Fibroblast of skin of abdomen (primary cell): ENCODE measurements at places on chromosomes 12 and 14.

GRCh38 chr12:109983432-109984142, 12.6 kb downstream of the GIT2 start:
- DNase-seq, result no peak

- DNase-seq, result no peak
Measured at GRCh38 chr14:100059438-100059781, 5.8 kb upstream of the EVL start.

DNA sequence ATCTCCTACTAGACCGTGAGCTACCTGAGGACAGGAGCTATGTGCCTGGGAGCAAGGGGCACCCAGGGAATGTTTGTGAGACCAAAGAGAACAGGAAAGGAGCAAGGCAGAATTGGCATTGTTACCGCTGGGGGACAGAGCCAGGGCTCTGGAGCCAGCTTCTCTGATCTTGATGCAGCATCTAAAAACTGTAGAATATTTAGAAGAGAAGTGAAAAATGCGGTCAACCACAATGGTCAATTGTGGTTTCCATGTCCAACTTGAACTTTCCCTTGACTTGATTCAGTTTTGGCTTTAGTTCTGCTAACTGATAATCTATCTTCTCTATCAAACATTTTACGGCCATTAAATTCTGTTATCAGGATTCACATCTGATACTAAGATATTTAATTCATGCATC, 201.2 kb downstream of the ANO4 start:
- DNase-seq, result no peak

DNA sequence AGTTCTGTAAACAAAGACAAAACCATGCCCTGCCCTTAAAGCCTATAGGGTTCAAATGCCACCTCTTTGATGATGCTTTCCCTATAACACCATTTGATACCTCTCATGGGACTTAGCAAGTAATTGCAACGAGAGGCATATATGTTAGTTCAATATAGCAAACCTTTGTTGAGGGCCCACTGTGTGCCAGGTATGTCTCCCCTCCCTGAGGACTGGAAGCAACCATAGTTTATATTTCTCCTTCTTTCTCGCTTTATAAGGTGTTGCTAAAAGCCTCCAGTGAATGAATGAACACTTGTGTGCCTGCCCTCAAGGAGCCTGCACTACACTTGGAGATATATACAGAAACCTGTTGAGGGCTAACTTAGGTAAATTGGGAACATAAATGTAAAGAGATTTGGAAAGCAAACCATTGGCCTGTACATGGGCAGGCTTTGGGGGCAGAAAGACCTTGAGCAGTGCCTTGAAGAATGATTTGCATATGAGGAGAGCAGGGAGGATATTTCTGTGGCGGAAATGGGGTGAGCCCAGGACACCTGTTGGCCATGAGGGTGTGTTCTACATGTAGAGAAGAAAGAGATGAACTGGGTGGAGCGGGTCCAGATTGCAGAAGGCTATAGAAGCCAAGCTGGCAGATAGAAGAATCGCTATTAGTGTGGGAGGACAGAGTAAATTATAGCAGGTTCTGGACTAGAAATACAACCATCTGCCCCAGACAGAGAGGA, 1.8 kb upstream of the CKAP4 start:
- DNase-seq, result no peak

DNA sequence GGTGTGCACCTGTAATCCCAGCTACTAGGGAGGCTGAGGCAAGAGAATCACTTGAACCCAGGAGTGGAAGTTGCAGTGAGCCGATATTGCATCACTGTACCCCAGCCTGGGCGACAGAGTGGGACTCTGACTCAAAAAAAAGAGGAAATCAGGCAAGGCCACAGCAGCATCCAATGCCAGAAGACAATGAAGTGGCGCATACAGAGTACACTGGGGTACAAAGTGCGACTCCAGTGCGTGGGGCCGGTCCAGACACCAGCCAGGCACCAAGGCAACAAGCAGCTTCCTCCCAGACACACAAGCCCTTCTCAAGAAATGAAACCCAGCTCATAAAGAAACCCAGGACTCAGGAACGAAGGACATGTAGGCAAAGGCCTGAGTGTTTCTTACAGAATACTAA, 28.2 kb downstream of the TTC7B start:
- DNase-seq, result no peak

GRCh38 chr12:124913474-124914391, 717 bp downstream of the UBC start:
- peak; percentile 67 for DNase-seq

DNA sequence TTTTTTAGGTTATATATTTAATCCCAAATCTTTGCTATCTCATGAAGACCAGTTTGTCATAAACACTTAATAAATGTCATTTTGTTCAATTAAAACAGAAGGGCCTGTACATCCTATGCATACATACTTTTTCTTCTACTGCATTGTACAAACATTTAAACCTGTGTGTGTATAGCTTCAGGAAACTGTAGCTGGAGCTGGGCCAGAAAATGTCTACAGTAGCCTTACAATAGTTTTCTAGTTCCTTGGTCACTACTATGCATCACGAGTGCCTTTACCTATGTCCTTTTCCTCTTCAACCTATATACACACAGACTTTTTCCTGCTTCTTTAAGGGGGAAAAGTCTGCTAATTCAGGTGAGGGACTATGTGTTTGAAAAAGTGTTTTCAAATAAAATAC, 302.8 kb downstream of the PAWR start:
- DNase-seq, result no peak

DNA sequence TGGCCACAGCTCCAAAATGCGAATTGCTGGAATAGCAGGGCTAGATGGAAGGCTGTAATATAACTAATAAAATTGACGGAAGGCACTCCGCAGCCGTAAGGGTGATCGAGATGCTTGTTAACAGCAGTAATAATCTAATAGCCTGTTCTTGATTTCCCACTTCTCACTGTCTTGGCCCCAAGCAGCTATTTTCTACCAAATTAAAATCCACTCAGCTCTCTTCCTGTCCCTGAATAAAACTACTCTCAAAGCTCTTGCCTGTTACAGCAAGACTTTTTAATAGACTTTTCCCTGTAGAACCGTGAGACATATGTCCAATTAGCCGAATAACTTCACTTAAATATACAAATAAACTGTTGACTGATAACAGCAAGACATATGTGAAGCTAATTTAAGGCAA, 38.0 kb downstream of the ADCK1 start:
- DNase-seq, result no peak

GRCh38 chr12:85441025-85441424, 161.0 kb downstream of the ALX1 start:
- no peak for DNase-seq

DNA sequence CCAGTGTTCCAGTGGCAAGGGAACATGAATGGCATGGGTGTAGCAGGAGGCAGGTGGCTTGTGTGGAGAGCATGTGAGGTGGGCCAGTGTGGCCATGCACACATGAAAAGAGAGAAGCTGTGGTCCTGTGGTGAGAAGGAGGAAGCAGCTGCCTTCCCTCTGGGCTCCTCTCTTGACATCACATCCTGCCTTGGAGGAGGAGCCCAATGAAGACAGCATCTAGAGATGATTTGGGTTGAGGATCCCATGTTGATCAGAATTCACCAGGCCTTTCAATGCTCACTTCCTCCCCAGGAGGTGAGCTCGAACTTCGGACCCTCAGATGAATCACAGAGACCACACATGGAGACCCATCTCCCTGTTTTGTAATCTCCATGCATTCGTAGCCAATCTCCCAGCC, 82.6 kb downstream of the LRRC74A start:
- DNase-seq, result no peak

- DNase-seq, result no peak
Measured at GRCh38 chr12:54328595-54329337, 3.8 kb downstream of the COPZ1 start.

- peak; percentile 69 for DNase-seq
Measured at GRCh38 chr12:6697584-6698351, 2.8 kb downstream of the PIANP start.

DNA sequence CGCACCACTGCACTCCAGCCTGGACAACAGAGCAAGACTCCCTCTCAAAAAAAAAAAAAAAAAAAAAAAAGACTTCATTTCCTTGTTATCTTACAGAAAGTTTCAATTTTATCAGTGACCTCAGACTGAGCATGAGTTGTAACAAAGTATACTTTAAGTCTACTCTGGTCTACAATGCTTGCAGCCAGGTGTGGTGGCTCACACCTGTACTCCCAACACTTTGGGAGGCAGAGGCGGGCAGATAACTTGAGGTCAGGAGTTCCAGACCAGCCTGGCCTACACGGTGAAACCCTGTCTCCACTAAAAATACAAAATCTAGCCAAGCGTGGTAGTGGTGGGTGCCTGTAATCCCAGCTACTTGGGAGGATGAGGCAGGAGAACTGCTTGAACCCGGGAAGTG, 18.0 kb downstream of the HNRNPC start:
- DNase-seq, result no peak

DNA sequence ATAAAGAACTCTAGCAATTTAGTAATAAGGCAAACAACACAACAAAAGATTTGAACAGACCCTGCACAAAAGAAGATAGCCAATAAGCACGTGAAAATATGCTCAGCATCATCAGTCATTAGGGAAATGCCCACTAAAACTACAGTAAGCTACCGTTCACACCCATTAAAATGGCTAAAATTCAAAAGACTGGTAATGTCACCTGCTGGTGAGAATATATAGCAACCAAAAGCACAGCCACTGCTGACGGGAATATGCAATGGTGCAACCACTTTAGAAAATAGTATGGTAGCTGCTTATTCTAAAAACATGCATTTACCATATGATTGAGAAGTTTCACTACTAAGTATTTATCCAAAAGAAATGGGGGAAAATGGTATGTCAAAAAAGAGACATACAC, 74.9 kb downstream of the DPF3 start:
- no peak for DNase-seq

- DNase-seq, result no peak
Measured at GRCh38 chr14:97572583-97573458, 775.6 kb downstream of the VRK1 start.

DNA sequence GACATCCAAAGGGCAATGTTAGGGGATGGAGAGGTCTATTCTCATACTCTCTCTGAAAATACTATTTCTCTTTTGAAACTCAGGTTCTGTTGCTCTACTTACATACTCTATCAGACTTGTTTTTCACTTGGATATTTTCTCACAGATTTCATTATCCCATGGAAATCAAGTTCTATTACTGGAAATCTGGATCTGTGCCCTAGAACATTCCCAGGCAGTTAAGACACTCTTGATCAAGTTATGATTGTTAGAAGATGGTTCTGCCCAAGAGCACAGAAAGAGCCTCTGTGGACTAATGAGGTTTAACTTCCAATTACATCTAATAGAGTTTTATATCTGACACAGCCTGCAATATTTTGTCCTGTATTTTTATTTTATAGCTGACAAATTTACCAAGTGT, 591.0 kb upstream of the ATP2B1 start:
- no peak for DNase-seq

- DNase-seq, result peak; percentile 61
Measured at GRCh38 chr12:49538510-49539403, at the start of gene KCNH3. KCNH3 (plus strand) TSS chr12:49539030; CDS start chr12:49539417, 387 bp downstream.

- DNase-seq, result no peak
Measured at GRCh38 chr12:96233168-96233567, 39.0 kb downstream of the ELK3 start.

GRCh38 chr14:50400461-50400860, 3.8 kb upstream of the CDKL1 start:
- no peak for DNase-seq

GRCh38 chr14:90905531-90905930, 89.3 kb upstream of the TTC7B start:
- DNase-seq, result no peak

GRCh38 chr12:55996201-55996714, 818 bp upstream of the SUOX start:
- DNase-seq, result peak; percentile 53
